GM12865 (cell line): ENCODE measurements at places on chromosomes 2 and 18.
A peak's percentile ranks its signal among the peaks of the same experiment; 100 is the strongest.

DNA sequence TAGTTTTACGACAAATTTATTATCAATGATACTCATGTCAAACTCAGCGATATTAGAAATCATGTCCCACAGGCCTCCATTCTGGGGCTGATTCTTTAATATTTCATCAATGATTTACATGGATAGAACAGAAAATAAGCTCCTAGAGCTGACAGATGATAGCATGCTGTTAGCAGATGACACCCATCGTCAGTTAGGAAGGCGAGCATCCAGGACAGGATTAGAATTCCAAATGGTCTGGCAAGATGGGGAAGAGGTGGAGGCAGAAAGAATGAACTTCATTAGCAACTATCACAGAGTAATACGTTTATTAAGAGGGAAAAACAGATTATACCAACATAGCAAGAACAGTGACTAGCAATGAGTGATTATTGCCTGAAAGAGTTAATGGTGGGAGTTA lies 46.2 kb upstream of the ACVR1 start:
- DNase-seq, result no peak

GRCh38 chr2:162025121-162025911 lies 48.7 kb downstream of the DPP4 start:
- no peak for DNase-seq

- peak; percentile 85 for DNase-seq
These were observed 115.1 kb downstream of the DTNB start for GRCh38 chr2:25558262-25558661.

- DNase-seq, result no peak
These were observed 24.3 kb downstream of the ASAP2 start for GRCh38 chr2:9230881-9231280.

GRCh38 chr2:3101016-3101942 lies 276.3 kb downstream of the EIPR1 start:
- DNase-seq, result no peak

- DNase-seq, result no peak
These were observed 87.2 kb upstream of the FSHR start for GRCh38 chr2:49241501-49241900.

DNA sequence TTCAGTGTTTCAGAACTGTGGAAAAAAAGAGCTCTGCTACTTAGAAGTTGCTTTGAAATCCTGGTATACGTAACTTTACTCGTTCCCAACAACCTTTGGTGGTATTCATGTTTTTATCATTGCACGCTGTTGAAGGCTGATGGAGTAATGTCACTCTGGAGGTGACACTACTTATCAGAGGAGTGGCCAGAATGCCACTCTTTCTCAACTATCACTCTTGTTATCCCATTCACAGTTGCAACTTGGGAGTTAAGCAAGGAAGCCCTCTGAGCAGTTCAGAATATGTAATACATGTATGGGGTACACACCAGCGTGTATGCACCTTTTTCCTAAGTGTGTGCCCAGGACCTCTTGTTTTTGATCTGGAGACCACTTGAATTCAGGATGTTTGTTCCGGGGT lies 53.6 kb downstream of the TANC1 start:
- DNase-seq, result no peak
